ENCODE measurements at places on chromosomes 16 and 17. TPM values are rescaled to one million over a fixed set of nuclear protein-coding genes. Genes with fewer than 3 reads are reported as not detected.

DNA sequence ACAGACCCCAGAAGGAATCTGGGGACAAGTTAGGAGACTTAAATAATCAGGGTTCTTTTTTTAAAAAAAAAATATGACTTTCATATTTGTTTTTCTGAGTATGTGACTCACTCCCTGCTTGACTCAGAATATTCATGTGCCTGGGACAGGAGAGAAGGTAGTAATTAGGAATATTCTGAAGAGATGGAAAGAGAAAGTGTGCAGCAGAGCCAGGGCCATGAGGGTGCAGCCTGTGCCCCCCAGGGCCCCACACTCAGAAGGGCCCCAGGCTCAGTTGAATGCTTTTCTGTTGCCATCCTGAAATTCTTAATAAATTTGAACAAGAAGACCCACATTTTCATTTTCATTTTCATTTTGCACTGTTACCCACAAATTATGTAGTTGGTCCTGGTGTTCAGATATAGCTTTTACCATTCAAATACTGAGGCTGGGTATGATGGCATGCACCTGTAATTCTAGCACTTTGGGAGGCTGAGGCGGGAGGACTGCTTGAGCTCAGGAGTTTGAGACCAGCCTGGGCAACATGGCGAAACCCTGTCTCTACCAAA lies 11.5 kb upstream of the LONP2 start:
- DNase-seq = no peak

CLEC18A gene
- 0.19 TPM for total RNA-seq

DNA sequence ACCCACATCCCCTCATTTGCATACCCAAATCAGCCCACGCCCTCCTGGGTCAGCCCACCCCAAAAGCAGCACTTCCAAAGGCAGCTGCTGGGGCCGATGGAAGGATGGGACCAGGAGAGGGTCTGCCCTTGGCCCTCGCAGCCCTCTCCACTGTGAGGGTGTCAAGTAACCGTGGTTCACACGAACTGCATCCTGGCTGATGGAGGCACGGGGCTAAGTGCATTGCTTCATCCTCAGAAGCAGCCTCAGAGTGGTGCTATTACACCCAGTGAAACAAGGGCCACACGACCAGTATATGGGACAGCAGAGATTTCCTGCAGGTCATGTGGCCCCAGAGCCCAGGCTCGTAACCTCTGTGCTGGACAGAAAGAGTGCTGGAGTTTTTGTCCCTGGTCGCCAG lies 13.2 kb upstream of the ATP2A3 start:
- no peak for DNase-seq

CORO6 gene
- total RNA-seq = 2.4 TPM

C16orf86 gene
- 5.3 TPM for total RNA-seq

DNA sequence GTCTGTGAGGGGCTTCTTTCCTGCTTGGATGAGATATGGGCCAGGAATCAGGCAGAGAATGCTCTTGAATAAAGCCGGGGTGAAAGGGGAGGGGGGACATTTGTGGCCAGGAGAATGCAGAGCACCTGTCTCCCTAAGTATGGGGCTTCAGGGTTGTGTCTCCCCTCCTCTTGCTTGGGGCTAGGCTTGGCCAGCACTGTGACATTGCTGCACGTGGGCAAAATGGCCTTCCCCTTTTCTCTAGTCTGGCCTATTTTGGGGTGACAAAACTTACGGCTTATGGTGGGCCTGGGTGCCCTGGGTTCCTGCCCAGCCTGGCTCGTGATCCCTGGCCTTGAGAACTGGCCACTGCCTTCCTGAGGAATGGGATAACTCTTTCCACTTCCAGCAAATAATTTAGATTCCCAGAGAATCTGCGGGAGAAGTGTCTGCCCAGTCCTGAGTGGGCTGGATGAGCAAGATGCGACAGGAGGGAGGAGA lies 5.6 kb downstream of the NFE2L1 start:
- no peak for DNase-seq

GRCh38 chr16:14106457-14106856 lies 35.3 kb downstream of the MRTFB start:
- DNase-seq = no peak

GRCh38 chr17:68398691-68399637 lies 58.3 kb downstream of the WIPI1 start:
- DNase-seq = peak; percentile 52

TBC1D3K gene
- not detected for total RNA-seq

CHST5 gene
- total RNA-seq = not detected

ADCY9 gene
- total RNA-seq = 1.3 TPM

DNA sequence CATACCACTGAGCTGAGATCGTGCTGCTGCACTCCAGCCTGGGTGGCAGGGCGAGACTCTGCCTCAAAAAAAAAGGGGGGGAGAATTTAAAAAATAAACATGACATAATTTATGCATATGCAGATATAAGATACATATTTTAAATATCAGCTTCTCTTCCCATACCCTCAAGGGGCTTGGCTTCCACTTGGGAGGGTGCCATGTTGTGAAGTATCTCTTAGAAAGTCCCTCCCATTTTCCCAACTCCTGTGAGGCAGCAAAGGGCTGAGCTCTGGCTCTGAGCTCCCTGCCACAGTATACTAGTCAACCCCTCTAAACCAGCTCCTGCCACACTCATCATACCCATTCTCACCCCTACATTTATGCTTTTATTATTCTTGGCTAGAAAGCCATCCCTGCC lies 39.4 kb downstream of the MYH11 start:
- no peak for DNase-seq

EARS2 gene
- total RNA-seq = 20.5 TPM

- DNase-seq = no peak
Observed at GRCh38 chr17:68036304-68037147, 991 bp downstream of the KPNA2 start.

DNA sequence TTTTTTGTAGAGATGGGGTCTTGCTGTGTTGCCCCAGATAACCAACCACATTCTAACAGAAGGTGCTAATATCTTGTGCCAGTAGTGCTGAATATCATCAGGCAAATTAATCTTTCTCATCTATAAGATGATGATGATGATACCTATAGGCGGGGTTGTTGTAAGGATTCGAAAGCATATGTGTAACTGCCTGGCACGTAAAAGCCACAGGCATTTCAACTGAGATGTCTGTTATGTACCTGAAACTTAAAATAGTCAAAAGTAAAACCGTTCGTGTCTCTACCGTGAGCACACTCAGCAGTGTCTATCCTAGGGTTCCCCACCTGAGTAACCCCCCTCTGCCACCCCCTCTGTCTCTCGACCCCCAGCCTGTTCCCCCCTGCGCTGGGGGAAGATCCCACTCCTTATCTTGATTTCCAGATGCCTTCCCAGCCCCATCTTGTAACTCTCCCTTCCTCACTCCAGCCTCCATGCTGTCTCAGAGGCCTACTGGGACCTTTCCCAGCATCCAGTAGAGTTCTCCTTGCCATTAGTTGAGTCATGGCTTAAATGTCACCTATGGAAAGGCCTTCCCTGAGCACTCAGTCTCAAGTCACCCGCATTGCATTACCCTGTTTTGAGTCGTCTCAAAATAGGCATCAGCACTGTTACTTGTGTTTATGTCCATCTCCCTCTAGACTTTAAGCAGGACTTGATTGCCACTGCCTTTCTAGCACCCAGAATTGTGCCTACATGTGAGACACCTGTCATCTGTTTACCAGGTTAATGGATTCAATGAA lies 34.1 kb downstream of the CDRT15 start:
- no peak for DNase-seq

CLEC3A gene
- 0.14 TPM for total RNA-seq

Data from thymus (tissue), 14 donors.